ENCODE measurements at places on chromosomes 3 and 15. TPM values are rescaled to one million over a fixed set of nuclear protein-coding genes. Genes with fewer than 3 reads are reported as not detected.

- DNase-seq = no peak
These were observed 38.2 kb upstream of the MYZAP start for GRCh38 chr15:57553526-57553925.

- DNase-seq = no peak
These were observed 10.8 kb upstream of the ATP13A5 start for GRCh38 chr3:193389335-193389734.

CPNE4 gene
- polyA plus RNA-seq = 0.38 TPM

FBXL22 gene
- 2.1 TPM for polyA plus RNA-seq

AGTR1 gene
- polyA plus RNA-seq = 26.1 TPM

KBTBD13 gene
- 0.96 TPM for polyA plus RNA-seq
